HepG2 (cell line): ENCODE measurements at places on chromosomes 1 and 21.

DNA sequence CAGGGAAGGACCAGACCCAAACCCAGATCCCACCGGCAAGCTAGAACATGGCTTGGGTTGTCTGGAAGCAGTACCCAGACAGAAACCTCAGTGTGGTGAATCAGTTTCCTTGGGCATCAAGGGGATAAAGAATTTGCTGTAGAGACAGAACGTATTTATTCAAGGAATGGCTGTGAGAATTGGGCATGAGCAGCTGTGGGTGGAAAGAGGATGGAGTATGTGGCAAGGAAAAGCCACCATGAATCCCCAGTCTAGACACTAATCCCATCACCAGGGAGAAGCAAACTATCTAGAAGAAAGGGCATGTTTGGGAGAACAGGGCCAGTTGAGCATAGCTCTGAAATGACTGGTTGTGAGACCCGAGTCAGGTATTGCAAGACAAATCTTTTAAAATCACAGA is 109.2 kb downstream of the TOMM20 start:
- no peaks in the 10 kb centered on the region for H3K36me3 ChIP-seq
- no peak overlapping the region for H3K27ac ChIP-seq
- H3K27me3 ChIP-seq: no peaks in the 10 kb centered on the region
- H3K4me1 ChIP-seq: peaks cover 72% of the 10 kb centered on the region
- no peak overlapping the region for H3K4me3 ChIP-seq

DNA sequence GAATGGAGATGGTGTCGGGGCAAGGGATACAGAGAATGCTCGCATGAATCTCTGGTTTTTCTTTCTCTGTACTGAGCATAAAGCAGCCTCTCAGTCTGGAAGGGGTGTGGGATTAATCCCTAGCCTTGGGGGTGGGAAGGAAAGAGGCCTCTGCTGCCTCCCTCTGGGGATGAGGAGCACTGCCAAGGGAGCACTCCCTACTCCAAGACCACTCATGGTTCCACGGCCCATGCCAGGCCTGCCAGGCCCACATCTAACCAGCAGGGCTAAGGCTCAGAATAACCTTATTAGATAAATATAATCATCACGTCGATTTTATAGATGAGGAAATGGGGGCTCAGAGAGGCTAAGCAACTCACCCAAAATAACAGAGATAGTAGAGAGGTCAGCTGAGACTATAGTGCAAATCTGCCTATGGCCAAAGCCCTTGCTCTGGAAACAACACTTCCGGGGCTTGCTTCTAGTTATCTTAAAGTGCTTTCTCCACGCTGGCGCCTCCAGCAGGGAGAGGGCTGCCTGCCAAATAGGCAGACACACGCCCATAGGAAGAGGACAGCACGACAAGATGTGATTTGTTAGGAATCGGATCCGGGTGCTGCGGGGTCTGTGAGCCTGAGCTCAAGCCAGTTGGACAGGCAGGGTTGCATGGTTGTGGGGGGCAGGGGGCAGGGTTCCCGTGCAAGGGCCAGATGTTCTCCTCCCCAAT is 522 bp downstream of the TEX35 start:
- peaks cover 15% of the 10 kb centered on the region; the same call in 2 of the 3 replicates for H3K27me3 ChIP-seq

DNA sequence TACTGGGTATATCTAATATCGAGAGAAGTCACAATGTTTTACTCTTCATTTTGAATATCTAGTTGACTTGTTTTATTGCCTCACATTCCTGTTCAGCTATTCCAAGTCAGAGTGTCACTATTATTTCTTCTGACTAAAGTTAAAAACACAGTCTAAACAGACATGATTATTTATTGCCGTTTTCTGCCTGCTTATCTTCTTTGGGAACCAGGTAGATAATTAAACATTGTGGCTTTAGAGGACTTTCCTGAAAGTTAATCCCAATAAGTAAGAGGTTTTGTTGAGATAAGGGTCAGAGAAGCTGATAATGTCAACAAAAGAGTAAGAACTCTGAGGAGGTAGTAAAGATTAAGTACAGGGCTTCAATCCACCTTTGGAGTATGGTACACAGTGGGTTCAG is 53.8 kb downstream of the PCNX2 start:
- no peak for DNase-seq
- 0 out of 2 replicates have a peak, but pooled peaks cover 16% of the 10 kb centered on the region for H3K4me1 ChIP-seq
- H3K27ac ChIP-seq: no peak overlapping the region
- H3K36me3 ChIP-seq: no peaks in the 10 kb centered on the region
- H3K4me3 ChIP-seq: no peak overlapping the region

- H3K36me3 ChIP-seq: no peaks in the 10 kb centered on the region
- DNase-seq: no peak
- no peak overlapping the region for H3K27ac ChIP-seq
These were observed 35.9 kb downstream of the PIK3R3 start for GRCh38 chr1:46096269-46097148.

DNA sequence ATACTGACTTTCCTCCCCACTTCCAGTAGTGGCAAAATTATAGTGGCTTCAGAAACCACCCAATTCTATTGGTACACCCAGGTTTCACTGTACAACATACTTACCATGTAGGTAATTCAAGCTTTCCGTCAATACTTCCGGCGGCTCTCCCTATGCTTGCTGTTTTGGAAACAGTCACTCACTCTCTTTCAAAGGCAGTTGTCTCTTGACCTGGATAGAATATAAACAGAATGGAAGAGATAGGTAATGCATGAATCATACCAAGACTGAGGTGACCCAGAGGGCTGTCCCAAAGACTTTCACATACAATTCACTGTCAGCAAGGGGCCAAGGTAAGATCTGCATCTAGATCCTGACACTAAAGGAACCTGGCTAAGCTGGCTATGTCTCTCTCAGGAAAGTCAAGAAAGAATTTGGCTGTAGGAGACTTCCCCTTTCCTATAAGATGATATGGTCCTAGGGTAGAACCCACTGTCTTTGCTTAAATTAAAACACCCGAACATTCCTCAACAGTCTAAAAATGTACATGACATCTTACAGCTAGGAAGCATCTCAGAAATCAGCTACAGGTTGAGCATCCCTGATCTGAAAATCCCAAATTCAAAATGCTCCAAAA is 59.6 kb downstream of the LUZP1 start:
- H3K4me3 ChIP-seq: no peak overlapping the region
- H3K36me3 ChIP-seq: peaks cover 2% of the 10 kb centered on the region; the same call in 1 of the 2 replicates
- DNase-seq: peak; percentile 33
- no peaks in the 10 kb centered on the region for H3K27me3 ChIP-seq
